Activated CD8-positive, alpha-beta T cell treated with anti-CD3 and anti-CD28 coated beads for 36 hours (primary cell): ENCODE measurements at places on chromosomes 1 and 21. TPM values are rescaled to one million over a fixed set of nuclear protein-coding genes. Genes with fewer than 3 reads are reported as not detected.

DNA sequence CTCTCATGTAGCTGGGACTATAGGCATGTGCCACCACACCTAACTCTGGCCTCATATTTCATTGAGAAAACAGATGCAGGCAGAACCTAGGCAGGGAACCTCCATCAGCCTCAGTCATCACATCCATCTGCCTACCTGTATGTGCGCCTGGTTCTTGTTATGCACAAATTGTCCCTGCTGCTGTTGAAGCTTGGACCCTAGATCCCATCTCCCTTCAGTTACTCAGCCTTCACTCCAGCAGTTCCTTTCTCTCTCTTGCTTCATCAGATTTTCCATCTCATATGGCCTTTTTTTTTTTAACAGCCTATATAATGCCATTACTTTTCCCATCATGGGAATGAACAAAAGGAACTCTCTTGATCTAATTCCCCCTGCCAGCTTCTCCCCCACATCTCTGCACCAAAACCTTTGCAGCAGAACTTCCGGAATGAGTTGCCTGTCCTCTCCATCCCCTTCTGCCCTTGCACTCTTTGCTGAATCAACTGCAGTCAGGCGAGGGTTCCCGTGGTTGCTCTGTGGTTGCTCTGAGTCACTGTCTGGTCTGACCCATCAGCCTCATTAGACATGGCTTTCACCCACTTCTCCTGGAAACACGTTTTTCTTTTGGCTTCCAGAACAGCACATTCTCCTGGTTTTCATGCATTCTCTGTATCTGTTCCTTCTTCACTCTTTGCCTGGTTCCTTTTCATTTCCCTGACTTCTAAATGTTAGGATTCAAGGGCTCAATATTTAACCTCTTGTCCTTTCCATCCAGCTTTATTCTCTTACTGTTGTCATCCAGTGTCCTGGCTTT lies 41.5 kb downstream of the UBE4B start:
- no peak overlapping the region for H3K27ac ChIP-seq
- no peaks in the 10 kb centered on the region for H3K27me3 ChIP-seq
- H3K4me1 ChIP-seq: peaks cover 16% of the 10 kb centered on the region
- DNase-seq: peak; percentile 89

DNA sequence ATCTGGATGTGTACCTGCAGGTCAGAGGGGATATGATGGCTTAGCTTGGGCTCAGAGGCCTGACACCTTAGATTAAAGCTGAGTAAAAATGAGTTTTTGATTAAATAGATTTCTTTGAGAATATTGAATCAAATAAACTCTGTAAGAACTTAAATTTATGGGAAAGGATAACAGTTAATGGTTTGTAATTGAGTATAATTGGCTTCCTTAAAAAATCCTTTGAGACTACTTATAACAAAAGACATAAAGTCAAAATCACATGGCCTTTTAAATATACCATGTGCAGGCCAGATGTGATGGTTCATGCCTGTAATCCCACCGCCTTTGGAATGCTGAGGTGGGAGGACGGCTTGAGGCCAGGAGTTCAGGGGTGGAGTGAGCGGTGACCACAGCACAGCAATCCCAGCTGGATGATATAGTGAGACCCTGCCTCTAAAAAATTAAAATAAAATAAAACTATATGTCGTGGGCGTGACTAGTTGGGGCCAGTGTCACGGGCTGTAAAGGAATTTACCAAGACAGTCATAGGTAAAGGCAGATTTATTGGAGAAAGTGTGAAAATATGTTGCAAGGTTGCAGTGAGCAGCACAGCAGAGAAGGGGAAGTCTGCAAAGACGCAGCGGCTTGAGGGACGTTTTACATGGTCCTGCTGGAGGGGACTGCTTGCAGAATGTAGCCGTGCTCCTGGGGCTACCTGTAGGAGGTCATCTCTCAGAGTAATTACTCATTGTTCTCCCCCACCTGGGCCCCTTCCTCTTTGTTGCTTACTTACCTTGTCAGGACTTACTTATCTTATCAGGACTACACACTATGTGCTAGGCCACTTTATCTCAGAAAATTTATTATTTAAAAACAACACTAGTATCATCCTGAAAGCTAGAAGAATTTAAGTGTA lies 122.3 kb downstream of the ZMYM4 start:
- no peak overlapping the region for H3K27ac ChIP-seq
- H3K4me1 ChIP-seq: no peaks in the 10 kb centered on the region
- H3K36me3 ChIP-seq: peaks cover 14% of the 10 kb centered on the region
- no peak for DNase-seq

KIAA0040 gene
- 21.1 TPM for total RNA-seq

- H3K27me3 ChIP-seq: peaks cover 20% of the 10 kb centered on the region
- H3K27ac ChIP-seq: no peak overlapping the region
- no peak overlapping the region for H3K4me3 ChIP-seq
- H3K36me3 ChIP-seq: no peaks in the 10 kb centered on the region
- no peaks in the 10 kb centered on the region for H3K4me1 ChIP-seq
- DNase-seq: no peak
These were observed 126.5 kb upstream of the KCNK1 start for GRCh38 chr1:233487408-233487807.

DNA sequence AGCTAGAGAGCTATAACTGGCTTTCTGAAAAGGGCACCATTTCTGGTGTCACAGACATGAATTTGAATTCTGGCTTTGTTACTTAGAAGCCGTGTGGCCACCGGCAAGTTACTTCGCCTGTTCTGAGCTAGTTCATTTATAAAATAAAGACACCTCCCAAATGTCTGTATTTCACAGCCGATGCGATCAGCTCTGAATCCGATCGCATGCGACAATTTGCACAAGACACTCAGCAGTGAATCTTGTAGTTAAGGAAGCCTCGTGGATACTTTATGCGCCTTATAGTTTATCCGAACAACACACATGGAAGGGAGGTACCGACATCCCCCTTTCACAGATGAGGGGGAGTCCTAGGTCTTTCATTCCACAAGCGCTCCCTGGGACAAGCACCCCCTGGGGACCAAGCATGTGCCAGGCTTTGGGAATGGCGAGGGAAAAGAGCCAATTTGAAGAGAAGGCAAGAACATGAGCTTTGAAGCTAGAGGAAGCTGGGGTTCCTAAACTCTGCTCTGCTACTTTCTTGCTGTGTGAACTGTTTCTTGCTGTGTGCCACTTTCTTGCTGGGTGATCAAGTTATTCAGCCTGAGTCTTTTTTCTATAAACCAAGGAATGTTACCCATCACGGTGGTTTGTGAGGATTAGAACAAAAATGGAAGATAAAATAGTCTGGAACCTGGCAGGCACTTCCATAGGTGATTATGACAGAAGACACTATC lies 3.9 kb downstream of the ID3 start:
- H3K4me3 ChIP-seq: peak overlapping the region; percentile 89
- H3K36me3 ChIP-seq: peaks cover 28% of the 10 kb centered on the region
- peaks cover 53% of the 10 kb centered on the region for H3K4me1 ChIP-seq
- H3K27ac ChIP-seq: peak overlapping the region; percentile 80
- H3K27me3 ChIP-seq: no peaks in the 10 kb centered on the region

DNA sequence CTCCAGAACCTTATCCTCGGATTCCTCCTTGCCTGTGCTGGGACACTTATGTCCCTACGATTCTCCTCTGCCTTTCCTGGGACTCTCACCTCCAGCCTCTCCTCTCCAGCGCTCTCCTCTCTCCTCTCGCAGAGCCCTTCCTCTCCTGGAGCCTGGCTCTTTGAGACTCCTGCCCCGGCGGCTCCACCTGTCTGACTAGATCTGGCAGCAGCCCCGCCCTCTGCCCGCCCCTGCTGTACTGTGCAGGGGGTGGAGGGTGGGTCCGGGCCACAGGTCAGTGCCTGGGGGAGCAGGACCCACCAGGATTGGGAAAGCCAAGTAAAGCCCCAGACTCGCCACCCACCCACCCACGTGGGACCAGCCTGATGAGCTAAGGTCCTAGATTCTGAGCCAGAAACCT lies 1.6 kb downstream of the ELOVL1 start:
- peak overlapping the region; percentile 95 for H3K4me3 ChIP-seq
- peaks cover 41% of the 10 kb centered on the region for H3K4me1 ChIP-seq
- DNase-seq: peak; percentile 28
- H3K27ac ChIP-seq: peak overlapping the region; percentile 89
- H3K36me3 ChIP-seq: peaks cover 55% of the 10 kb centered on the region

GRCh38 chr1:51484591-51484990 lies 34.5 kb downstream of the EPS15 start:
- peaks cover 24% of the 10 kb centered on the region for H3K36me3 ChIP-seq
- H3K27ac ChIP-seq: no peak overlapping the region
- peaks cover 13% of the 10 kb centered on the region for H3K4me1 ChIP-seq
- H3K27me3 ChIP-seq: no peaks in the 10 kb centered on the region
- no peak for DNase-seq
- no peak overlapping the region for H3K4me3 ChIP-seq

VANGL1 gene
- 2.7 TPM for total RNA-seq

- peaks cover 47% of the 10 kb centered on the region for H3K4me1 ChIP-seq
- H3K27ac ChIP-seq: no peak overlapping the region
- no peaks in the 10 kb centered on the region for H3K27me3 ChIP-seq
- H3K36me3 ChIP-seq: peaks cover 10% of the 10 kb centered on the region
- DNase-seq: no peak
- H3K4me3 ChIP-seq: no peak overlapping the region
These were observed 4.7 kb downstream of the ADIPOR1 start for GRCh38 chr1:202953392-202953791.

DNA sequence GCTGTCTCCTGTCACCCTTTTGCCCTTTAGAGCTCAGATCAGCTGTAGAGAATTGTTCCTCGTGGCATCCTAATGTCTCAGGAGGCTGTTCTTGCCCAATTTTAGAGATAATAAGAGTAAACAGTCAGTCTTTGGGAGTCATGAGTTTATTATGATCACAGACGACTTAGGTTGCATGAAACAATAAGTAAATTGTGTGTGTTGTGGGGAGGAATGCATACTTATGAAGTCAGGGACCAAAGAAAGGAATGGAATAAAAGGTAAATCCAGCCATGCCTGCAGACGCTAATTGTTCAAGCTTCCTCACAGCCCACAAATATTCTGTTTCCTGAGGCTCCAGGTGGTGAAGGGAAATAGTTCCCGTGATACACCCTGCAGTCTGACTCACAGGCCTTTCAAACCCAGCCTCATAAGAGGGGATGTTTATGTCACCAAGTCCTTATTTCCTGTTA lies 897 bp downstream of the EPHX4 start:
- peak overlapping the region; percentile 40 for H3K27ac ChIP-seq
- DNase-seq: peak; percentile 31
- no peaks in the 10 kb centered on the region for H3K36me3 ChIP-seq

DNA sequence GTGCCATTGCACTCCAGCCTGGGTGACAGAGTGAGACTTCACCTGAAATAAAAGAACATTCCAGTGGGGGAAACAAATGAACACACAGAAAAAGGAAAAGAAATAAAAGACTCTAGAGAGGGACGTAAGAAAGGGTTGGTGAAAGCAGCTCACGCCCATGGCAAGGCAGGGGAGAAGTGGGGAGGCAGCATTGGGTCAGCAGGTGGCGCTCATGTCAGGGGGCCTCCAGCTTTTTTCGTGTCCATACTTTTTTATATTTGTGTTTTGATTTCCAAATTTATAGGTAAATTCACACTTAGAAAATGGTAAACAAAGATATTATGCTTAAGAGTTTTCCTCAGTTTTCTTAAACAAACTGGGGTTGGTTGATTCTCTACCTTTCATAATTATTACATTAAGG lies 45.5 kb downstream of the VPS13D start:
- H3K4me1 ChIP-seq: no peaks in the 10 kb centered on the region
- H3K4me3 ChIP-seq: no peak overlapping the region
- H3K36me3 ChIP-seq: peaks cover 43% of the 10 kb centered on the region
- H3K27ac ChIP-seq: no peak overlapping the region

DNA sequence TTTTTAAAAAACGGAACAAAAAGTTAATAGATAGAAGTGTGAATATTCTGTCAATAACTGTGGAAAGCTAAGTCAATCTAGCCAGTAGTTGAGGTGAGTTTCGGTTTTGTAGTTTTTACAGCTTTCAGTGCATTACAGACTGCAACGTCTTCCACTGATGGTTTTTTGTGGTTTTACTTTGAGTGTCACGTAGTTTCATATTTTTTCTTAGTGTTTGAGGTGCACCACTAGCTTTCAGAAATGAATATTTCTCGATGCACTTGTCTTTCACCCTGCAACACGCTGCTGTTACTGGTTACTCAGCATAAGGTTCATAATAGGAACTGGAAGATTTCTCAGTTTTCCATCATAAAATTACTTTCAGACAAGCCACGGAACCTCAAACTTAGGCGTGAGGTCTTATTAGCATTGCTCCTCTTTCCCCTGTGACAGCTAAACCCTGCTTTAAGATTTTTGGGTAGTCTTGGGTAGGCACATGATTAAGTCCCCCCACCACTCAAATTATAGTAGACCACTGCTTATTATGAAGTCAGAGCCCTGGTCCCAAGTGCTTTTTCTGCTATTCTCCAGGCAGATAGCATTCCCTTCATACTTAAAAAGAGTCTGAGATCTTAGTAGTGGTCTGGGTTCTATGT lies 1412.7 kb downstream of the KCNT2 start:
- no peak overlapping the region for H3K27ac ChIP-seq
- no peaks in the 10 kb centered on the region for H3K36me3 ChIP-seq
- H3K27me3 ChIP-seq: no peaks in the 10 kb centered on the region
- DNase-seq: peak; percentile 24
- H3K4me1 ChIP-seq: peaks cover 13% of the 10 kb centered on the region

DNA sequence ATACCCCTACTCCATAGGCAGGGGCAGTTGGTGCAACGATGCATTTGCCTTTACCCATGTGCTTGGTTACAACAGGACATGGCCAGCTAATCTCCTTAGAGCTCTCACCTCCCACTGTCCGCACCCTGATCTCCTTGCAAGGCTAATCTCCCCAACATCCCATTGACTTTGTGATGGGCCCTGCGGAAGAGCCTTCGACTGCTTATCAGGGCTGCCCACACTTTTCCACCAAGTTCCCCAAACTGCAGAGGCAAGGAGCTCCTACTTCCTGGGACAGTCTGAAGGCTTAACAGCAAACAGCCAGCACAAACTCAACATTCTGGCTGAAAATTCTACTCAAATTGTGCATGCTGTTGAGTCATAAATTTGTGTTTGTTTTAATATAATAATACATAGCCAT lies 36.0 kb downstream of the C1orf94 start:
- no peak overlapping the region for H3K4me3 ChIP-seq
- H3K36me3 ChIP-seq: no peaks in the 10 kb centered on the region
- H3K27ac ChIP-seq: no peak overlapping the region
- H3K27me3 ChIP-seq: peaks cover 2% of the 10 kb centered on the region

ABCA4 gene
- total RNA-seq: not detected

DNA sequence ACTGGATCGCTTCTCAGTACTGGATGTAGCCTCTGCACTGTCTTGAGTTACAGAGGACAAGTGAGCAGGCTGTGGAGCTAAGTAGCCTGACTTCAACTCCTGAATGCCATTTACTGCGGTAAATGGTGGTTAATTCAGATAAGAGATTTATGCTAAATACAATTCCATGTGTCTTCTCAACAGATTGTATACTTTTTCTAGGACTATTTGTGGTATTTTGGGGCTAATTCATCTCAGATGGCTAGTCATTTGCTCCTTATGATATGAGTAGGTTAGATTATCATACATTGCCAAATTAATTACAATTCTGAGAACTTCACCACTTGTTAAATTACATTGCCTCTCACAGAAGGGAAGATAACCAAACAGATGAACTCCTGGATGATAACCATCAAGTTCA lies 90.5 kb downstream of the NTNG1 start:
- H3K4me1 ChIP-seq: no peaks in the 10 kb centered on the region
- no peak overlapping the region for H3K27ac ChIP-seq

GRCh38 chr1:31370565-31370964 lies 2.3 kb downstream of the FABP3 start:
- peaks cover 4% of the 10 kb centered on the region for H3K36me3 ChIP-seq
- H3K27me3 ChIP-seq: no peaks in the 10 kb centered on the region
- peaks cover 9% of the 10 kb centered on the region for H3K4me1 ChIP-seq
- no peak overlapping the region for H3K4me3 ChIP-seq
- H3K27ac ChIP-seq: no peak overlapping the region
